ENCODE measurements at places on chromosomes 13 and 19.

GRCh38 chr13:39777527-39778061 lies 122.1 kb downstream of the COG6 start:
- DNase-seq = peak; percentile 39

- DNase-seq = no peak
Measured at GRCh38 chr13:79501538-79502232, 20.7 kb downstream of the NDFIP2 start.

GRCh38 chr19:14782626-14783409 lies 4.5 kb upstream of the ADGRE2 start:
- no peak for DNase-seq

- DNase-seq = no peak
Measured at GRCh38 chr13:34179481-34179880, 361.5 kb downstream of the RFC3 start.

DNA sequence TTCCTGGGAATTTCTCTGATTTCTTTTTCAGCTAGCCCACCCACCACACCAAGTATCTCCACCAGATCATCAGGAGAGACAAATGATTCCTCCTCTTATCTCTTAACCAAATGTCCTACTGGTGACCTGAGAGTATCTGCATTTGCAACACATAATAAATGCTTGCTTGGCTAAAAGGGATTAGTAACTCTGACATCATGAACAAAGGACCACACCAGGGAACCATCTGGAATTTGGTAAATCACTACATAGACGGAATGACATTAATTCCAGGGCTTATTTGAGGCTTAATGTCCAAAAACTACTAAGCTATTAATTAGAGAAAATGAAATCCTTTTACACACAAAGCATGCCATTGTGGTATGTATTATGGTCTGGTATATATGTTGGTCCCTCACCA lies 139.0 kb downstream of the RAP2A start:
- peak; percentile 50 for DNase-seq

DNA sequence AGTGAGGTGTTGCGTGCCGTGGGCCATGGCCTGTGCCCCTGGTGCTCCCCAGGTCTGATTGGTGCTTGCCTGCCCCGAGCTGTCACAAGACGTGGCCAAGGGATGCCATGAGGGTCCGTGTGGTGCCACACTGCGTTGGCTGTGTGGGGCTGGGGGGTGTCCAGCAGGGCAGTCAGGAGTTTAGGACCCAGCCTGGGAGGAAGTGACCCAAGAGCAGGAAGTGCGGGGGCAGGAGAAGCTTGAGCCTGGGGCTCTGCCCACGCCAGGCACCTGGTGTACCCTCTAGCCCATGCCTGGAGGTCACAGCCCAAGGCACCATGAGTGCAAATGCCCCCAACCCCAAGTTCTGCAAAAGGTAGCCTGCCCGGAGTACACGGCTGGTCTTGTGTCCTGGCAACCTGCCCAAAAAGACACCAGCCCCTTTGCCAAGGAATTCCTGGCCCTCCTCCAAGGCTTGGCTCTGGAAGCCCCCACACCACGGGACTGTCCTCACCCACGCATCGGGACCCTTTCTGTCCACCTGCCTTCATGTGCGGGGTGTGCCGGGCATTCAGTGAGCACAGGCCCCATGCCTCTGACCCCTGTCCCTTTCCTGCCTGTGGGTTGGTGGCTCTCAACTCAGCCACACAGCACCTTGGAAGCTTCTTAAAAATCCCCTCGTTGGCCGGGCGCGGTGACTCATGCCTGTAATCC lies 24.9 kb downstream of the MPND start:
- no peak for DNase-seq

- no peak for DNase-seq
Measured at GRCh38 chr13:106541826-106542225, 6.4 kb upstream of the EFNB2 start.

Measured in NCI-H524 treated with DMSO at 0.1 percent for 48 hours (cell line).